ENCODE measurements at places on chromosomes 2 and 18. TPM values are rescaled to one million over a fixed set of nuclear protein-coding genes. Genes with fewer than 3 reads are reported as not detected.

The KLHL30 gene
- total RNA-seq, result 1.5 TPM

The UGT1A8 gene
- not detected for total RNA-seq

The COX5B gene
- 302 TPM for total RNA-seq

The CIDEA gene
- not detected for total RNA-seq

The C2orf81 gene
- total RNA-seq, result 5.6 TPM

The TTC21B gene
- total RNA-seq, result 15.8 TPM

Data from motor neuron (in vitro differentiated cells).